ENCODE measurements at places on chromosomes 12 and 14.
A peak's percentile ranks its signal among the peaks of the same experiment; 100 is the strongest.

GRCh38 chr14:87940894-87941293 lies 52.1 kb downstream of the GALC start:
- DNase-seq: no peak

GRCh38 chr12:42469355-42470175 lies 120.0 kb downstream of the PRICKLE1 start:
- no peak for DNase-seq

GRCh38 chr14:73026243-73026844 lies 562 bp downstream of the ZFYVE1 start:
- DNase-seq: no peak

- peak; percentile 95 for DNase-seq
Observed at GRCh38 chr14:87108726-87109125, 884.3 kb downstream of the GALC start.

- DNase-seq: no peak
Observed at GRCh38 chr12:131836193-131836592, 8.0 kb downstream of the MMP17 start.

GRCh38 chr12:105987685-105988035 lies 151.1 kb downstream of the NUAK1 start:
- DNase-seq: no peak

DNA sequence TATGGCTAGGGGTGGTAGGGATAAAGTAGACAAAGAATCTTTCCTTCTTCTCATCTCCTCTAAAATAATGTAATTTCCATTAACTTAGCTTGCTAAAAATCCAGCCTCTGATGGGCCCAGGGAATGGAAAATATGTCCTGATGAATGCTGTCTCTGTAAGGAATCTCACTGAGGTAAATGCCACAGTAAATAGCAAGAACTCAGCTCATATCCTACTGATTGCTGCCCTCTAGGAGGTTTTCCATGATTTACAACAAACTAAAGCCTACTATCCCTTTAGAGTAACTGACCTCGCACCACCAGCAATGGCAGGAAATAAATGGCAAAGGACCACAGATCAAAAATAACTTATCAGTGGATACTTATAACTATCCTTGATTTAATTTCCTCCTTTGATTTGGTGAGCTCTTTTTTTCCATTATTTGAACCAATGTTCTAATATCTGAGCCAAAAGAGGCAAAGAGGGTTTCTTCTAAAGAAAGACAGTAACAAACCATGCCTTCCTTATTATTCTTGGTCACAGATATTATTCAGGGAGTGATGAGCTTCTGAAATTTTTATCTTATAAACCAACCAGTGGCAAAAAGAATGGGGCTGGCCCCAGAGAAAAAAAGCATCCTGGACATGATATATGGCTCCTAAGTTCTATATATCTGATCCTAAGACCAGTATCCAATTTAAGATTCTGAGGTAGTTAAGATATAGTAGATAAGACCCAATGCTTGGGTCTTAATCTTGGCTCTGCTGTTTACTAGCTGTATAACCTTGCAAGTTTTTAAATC lies 43.8 kb downstream of the SENP1 start:
- peak; percentile 8 for DNase-seq

DNA sequence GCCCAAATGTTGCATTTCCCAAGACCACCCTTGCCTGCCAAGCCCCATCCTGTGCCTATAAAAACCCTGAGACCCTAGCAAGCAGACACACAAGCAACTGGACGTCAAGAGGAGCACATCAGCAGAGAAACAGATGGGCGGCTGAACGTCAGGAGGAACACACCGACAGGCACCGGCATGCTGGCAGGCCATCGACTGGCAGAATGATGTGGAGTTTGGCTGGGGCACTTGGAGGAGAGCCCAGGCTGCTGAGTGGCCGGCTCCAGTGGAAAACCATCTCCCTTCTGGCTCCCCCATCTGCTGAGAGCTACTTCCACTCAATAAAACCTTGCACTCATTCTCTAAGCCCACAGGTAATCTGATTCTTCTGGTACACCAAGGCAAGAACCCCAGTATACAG lies 130.1 kb downstream of the SLC41A2 start:
- no peak for DNase-seq

DNA sequence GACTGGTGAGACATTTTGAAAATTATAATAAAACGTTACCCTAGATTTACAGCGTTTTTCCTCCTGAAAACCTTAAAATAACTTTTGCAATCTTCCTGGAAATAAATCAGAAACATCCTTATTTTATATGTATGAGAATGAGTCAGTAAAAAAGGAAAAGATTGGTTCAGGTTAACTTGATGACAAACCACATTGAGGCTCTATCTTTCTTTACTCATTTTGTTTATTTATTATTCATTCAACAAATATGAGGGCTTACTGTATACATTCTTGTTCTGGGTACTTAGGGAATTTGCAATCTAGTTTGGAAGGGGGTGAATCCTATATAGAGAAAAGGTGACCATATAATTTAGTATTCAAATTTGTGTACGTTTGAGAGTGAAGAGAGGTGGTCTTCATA lies 156.6 kb downstream of the UNC79 start:
- DNase-seq: no peak

GRCh38 chr12:122937622-122938091 lies 28.6 kb downstream of the ABCB9 start:
- no peak for DNase-seq

DNA sequence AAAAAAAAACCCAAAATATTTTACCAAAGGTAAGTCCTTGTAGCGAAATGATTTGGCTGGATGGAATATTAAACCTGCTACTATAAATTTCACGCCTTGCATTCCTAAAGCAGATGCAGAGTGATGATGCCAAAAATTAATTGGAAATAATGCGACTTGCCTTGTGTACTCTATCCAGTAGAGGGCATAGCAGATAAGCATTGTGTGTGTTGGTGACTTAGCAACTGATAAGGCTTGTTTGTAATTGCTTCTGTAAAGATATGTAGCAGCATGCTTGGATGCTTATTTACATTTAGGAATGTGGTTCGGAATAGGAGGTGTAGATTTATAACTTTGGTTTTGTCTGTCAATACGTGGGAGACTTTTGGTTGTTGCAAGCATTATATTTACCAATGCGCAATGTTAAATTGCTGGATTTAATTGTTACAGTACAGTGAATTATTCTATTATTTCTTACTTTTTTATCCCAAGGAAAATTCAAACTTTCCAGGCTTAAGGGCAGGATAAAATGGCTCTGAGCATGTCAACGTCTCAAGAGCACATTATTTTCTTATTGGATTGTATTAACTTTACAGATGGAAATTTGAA lies 80.5 kb downstream of the TMEM260 start:
- peak; percentile 41 for DNase-seq

GRCh38 chr12:104709692-104710435 lies 248.2 kb downstream of the SLC41A2 start:
- peak; percentile 31 for DNase-seq

DNA sequence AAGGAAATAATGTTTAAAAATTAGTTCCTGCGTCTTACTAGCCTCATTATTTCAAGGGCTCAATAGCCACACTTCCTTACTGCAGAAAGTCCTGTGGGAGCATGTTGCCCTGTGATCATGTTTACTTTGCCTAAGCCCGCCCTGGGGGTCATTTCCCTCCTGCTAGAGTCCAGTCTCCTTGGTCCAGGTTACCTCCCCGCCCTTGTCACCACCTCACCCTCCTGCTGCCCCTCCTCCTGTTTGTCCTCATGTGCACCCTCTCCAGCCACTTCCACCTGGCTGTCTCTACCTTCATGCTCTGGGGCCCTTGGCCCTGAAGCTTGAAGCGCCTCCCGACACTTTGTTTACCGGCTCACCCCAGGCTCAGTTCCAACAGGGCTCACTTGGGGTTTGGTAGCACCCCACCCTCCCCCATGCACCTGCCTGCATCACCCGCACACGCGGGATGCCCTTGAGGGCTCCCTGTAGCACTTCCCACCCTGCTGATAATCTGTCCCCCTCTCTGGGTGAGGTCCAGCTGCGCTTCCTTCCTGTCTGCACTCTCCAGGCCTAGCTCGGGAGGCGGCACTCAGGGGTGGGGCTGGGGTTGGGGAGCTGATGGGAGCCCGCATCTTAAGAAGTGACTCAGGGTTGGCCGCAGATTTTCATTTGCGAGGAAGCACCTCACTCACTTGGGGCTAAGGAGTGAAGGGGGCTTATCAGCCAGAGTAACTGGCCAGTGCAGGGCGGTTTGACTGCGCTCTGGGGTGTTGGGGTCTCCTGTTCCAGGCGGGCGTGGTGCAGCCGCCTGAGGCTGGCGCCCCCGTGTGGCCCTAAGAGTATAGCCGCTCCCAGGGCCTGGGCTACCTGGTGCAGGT lies 40.1 kb downstream of the SMIM41 start:
- DNase-seq: no peak

GRCh38 chr14:68552602-68553001 lies 240.3 kb downstream of the ZFP36L1 start:
- no peak for DNase-seq

- DNase-seq: no peak
Observed at GRCh38 chr12:116887244-116887643, 6.0 kb upstream of the HRK start.

DNA sequence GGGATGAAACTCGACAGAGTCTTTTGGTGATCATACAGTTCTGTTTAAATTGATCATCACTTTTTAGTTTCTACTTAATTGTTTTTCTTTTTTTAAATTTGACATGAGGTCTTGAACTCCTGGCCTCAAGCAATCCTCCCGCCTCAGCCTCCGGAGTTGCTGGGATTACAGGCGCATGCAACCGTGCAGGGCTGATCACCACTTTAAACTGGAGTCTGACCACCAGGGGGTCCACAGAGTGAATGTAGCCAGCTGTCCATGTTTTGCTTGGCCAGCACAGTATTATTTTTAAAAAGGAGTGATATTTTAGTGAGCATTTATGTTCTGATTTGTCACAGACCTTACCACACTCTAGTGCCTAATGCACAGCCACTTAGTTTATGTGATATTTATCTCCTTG lies 10.7 kb downstream of the DAAM1 start:
- peak; percentile 32 for DNase-seq

- DNase-seq: peak; percentile 9
Observed at GRCh38 chr12:30201301-30202160, 417.8 kb upstream of the TMTC1 start.

- no peak for DNase-seq
Observed at GRCh38 chr14:75015496-75015895, 12.8 kb downstream of the EIF2B2 start.

DNA sequence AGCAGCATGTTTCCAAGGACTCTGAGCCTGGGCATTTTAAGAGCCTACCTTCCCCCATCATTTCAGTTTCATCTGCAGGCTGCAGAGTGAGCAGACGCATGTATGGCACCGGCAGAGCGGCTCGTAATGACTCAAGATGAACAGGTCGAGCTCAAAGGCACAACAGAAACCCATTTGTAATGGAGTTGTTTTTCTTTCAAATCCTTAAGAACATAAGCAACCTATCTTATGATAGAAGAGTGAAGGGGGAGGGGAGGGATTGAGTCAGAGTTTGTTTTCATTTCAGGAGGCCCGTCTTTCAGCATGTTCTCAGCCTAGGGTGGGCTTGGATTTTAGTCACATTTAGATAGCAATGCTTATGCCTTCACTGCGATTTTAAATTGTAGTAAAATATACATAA lies 54.9 kb upstream of the CISTR start:
- no peak for DNase-seq

DNA sequence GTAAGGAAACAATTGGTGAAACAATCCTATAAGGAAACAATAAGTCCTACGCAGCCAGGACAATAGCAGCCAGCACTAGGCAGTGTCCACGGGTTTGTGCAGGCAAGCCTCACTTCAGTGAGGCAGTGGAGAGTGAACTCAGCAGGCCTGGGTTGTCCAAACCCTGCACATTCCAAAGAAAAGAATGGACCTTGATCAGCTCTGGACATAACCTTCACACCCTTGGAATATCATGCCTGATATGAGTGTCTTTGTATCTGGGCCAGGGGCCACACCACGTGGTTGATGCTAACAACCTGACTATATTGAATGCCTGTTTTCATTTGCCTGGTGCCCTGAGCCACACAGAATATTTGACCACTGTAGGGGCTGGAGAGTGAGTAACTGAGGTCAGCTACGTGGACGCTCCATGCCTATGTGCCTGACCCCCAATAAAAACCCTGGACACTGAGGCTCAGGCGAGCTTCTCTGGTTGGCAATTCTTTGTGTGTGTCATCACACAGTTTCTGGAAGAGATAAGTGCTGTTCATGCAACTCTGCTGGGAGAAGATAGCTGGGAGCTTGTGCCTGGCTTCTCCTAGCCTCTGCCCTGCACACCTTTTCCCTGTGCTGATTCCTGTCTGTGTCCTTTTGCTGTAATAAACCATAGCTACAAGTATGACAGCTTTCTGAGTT lies 81.4 kb upstream of the NCOR2 start:
- DNase-seq: no peak

DNA sequence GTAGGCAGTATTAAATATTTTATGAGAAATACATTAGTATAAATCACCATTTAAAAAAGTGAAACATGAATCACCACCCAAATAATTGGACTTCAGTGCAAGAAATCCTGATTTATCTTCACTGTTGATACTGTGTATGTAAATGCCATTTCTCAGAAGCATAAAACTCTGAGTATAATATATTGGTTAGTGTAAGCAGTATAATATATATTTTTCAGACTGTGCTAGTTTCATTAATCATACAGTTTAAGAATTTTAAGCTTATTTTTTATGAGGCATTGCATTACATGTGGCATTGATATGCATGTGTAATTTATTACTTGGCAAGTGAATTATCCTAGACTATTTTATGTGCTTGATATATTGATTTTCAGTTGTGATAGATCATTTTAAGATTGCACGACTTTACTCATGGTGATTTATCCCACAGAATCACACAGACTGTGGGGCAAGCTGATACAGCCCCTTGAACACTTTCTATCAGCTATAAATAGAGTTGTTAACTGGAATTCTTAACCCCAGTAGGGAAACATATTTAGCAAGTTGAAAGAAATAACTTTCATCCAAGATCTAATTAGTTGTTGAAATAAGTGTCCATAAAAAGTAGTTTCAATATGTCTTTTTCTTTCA lies 403.5 kb downstream of the RPL10L start:
- DNase-seq: no peak

- no peak for DNase-seq
Observed at GRCh38 chr14:89910691-89911009, 43.9 kb downstream of the EFCAB11 start.

DNA sequence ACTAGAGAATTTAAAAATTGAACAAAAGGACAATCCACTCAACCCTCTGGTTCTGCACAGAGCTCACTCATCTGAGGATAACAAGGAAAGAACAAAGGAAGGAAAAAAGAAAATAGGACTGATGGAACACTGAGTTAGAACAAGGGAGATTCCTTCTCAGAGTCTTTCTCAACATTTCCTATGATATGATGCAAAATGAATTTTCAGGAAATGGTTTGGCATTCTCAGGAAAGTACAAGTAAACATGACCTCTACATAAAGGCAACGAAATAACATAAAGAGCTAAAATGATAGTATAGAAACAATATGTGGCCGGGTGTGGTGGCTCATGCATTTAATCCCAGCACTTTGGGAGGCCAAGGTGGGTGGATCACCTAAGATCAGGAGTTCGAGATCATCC lies 135.8 kb downstream of the ITPR2 start:
- no peak for DNase-seq

Measured in fibroblast of skin of scalp (primary cell).